ENCODE measurements at places on chromosomes 7 and 10.

GRCh38 chr7:1817061-1817712 lies 147.1 kb downstream of the ELFN1 start:
- DNase-seq = no peak

DNA sequence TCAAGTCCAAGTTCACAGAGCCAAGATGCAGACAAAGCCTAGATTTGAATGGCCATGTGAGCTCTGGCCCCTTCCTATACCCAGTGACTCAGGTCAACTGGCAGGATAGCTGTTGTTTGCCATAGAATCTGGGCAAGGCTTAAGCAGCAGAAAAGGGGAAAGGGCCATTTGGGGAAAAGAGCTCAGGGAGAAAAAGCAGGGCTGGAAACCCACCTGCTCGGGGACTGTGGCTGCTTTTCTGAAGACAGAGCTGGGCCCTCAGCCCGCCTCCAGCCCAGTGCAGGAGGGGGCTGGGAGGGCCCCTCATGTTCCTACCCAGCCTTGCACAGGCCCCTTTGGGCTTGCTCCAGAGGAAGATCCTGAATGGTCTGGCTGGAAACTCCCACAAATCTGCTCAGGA lies 32.6 kb upstream of the HABP2 start:
- no peak for DNase-seq

- no peak for DNase-seq
Observed at GRCh38 chr10:5038101-5038500, 34.4 kb upstream of the AKR1C2 start.

DNA sequence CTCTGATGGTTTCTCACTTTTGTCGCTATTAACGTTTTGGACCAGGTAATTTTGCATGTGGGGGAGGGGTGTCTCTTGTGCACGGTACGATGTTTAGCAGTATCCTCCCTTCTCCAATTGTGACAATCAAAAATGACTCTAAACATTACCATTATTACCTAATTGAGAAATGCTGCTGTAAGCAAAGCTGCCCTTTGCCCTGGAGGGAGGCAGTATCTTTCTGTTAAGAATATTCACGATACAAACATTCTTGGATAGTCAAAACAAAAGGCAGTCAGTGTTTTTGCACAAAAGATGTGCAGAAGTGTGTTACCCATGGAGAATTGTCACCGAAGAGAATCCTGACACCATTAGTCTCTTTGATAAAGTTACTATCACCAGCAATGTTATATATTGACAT lies 9.6 kb downstream of the MALSU1 start:
- no peak for DNase-seq

GRCh38 chr7:30658479-30659074 lies 23.7 kb downstream of the CRHR2 start:
- DNase-seq = no peak

- DNase-seq = no peak
Observed at GRCh38 chr7:129343099-129343700, 91.0 kb upstream of the STRIP2 start.

DNA sequence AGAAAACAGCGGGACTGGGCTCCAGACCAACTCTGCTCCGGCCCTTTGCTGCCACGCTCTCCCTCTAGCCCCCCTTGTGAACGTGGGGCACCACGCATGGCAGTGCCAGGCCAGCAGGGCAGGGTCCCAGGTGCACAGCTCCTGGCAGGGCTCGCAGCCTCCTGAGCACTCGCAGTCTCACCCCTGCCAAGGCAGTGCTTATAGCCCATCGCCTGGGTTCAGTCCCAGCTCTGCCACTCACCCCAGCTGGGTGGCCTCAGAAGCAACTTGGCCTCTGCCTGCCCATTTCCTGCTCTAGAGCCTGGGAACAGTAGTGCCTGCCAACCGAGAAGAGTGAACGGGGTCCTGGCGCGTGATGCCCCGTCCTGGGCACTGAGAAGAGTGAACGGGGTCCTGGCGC lies 36.3 kb downstream of the CFAP46 start:
- DNase-seq = no peak

GRCh38 chr10:114686013-114686412 lies 27.9 kb upstream of the ABLIM1 start:
- no peak for DNase-seq

DNA sequence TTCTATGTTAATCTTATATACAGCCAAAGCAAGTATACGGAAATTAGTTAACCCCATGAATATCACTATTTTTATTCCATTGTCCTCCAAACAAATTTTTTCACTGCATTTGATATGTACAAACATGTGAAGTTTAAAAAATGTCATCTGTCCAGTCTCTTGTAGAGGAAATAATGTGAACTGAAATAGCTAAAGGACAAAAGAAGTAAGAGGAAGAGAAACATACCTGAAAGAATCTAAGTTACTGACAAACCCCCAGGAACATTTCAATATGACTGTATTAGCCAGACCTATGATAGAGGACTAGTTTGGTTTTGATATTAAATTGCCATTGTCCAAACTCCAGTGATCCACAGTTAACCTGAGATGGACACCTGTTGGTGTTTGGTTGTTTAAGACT lies 80.6 kb downstream of the NRCAM start:
- DNase-seq = no peak

DNA sequence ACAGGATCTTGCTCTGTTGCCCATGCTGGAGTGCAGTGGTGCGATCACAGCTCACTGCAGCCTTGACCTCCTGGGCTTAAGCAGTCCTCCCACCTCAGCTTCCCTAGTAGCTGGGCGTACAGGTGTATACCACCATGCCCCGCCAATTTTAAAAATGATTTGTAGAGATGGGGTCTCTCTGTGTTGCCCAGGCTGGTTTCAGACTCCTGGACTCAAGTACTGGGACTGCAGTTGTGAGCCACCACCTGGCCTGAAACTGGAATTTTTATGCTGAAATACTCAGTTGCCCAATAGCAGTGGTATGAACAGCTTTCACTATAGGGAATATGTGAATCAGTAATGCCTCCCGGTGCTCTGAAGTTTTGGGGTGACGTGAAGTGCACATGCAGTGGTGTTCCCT lies 7.6 kb downstream of the ZRANB1 start:
- no peak for DNase-seq

GRCh38 chr10:121956111-121957061 lies 18.6 kb downstream of the NSMCE4A start:
- no peak for DNase-seq

DNA sequence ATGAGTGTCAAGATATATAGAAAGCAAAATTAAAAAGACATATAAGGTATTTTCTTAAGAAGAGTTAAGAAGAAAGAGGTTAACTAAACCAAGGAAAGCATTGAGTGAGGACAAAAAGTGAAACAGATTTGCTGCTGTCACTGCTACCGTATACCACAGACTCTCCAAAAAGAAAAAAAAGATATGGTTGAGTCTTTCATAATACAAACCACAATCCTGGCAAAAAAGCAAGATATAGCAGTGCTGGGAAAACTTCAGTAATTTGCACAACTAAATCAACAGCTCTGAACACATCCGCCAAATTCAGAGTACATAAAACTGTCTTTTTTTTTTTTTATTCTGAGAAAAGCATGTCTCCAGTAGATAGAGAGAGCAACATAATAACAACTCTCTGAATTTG lies 114.7 kb downstream of the ETV1 start:
- no peak for DNase-seq

GRCh38 chr7:114048386-114049235 lies 129.8 kb upstream of the PPP1R3A start:
- DNase-seq = no peak

DNA sequence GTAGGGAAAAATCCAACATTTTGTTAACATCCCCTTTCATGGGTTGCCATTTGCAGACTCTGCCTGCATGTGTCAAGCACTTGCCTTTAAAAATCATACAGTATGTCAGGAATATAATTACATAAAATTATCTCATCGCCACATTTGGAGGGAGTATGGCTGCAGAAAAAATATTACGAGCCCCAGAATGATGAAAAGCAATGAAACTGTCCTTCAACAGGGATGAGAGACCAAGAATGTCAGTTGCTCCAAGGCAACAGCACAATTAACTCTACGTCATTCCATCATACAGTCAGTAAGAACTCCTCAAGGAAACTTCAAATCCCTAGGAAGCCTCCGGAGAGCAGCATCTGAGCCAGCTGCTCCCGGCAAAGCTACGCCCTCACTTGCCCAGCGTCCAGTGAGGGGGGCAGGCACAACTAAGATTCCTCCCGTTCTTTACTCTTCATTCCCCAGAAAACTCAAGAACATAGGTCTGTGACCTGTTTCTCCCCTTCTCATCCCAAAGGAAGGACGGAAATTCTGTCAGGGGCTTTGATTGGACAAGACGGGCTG lies 132.9 kb downstream of the ANLN start:
- no peak for DNase-seq

DNA sequence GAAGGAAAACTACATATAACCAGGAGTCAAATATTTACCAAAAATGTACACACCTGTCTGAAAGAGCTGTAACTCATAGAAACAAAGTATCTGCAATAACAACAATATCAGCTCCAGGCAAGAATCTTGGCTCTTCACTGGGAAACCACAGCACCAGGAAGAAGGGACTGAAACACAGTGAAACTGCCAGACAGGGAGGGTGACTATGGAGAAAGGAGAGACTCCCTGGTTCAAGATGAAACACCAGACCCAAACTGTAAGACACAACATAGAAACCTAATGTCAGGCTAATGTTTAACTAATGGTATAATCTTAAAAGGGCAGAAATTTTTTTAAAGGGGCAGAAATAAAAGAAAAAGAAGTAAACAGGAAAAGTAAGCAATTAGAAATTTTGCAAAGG lies 11.5 kb upstream of the TAS2R39 start:
- DNase-seq = no peak

DNA sequence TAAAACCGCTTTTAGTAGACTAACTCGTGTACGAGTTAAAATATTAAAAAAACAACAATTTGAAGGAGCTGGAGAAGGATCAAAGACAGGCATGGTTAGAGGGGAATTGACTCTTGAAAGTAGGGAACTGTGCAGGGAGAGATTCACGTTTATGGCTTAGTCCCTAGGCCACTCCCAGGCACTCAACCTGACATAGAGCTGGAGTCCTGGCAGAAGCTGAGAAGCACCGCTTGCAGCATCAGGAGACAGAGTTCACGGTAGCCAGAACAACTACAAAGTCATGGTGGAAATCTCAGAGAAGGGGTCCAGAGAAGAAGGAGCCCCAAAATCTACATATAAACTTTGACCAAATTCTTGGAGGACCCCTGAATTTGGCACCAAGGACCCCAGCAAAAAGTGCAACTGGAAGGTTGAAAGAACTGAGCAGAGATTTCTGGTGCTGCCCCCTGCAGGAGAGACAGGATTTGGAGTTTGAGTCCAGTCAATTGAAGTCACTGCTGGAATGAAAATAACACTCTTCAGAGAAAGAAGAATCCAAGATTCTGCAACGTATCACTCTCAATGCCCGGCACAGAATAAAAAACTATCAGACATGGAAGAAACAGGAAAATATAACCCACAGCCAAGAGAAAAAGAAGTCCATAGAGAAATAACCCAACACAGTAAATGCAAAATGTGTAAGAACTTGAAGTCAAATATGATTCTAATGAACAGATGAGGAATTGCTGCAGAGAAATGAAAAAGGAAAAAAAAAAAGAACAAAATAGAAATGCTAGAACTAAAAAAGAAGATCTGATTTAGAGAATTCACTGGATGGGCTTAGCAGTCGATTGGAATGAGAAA lies 493.3 kb upstream of the PODXL start:
- DNase-seq = no peak

DNA sequence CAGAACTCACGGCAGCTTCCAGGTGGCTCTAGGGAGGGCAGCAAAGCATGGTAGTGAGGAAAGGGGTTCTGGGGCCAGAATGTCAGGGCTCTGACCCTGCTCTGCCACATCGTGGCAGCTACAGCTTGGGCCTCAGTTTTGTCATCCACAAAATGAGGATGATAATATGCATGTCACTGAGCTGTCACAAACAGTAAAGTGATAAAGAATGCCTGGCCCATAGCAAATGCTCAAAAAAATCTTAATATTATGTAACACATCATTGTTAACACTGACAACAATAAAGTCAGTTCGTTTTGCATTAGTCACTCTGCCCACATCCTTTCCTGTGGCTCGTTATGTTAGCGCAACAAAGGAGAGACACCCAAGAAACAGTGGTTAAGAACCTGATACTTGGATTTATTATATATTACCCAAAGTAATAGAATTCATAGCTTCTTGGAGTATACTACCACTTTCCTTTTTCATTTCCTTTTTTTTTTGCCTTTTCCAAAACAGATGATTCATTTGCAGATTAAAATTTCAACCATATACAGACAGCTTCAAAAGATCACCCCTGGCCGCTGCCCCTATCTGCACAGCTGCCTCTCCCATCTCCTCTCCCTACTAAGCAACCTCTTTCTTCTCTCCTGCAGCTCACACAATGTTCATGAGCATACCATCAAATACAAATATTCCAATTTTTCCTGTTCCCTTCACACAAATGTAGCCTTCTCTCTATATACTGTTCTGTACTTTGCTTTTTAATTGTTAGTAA lies 45.5 kb upstream of the DDC start:
- no peak for DNase-seq

- DNase-seq = no peak
Observed at GRCh38 chr7:91789558-91789957, 90.9 kb downstream of the MTERF1 start.

DNA sequence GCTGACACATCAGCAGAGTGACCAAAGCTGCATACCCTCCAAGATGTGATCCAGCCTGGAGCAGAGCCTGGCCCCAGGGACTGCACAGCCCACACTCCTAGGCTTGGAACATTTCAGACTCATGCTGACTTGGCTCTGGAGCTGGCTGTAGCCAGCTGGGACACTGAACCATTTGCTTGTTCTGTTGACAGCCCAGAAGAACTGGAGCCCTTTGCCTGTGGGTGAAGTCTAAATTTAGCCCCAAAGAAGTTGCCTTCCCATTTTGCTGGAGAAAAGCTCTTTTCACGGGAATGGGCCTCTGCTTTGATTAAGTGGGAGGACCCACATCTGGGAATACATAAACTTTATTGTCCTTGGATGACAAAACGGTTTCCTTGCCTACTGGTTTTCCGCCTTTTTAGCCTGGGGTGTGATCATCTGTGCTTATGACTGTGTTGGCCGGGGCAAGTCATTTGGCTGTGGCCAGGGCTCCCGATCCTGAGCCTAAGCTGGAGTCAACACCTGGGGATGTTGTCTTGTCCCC lies 186.2 kb upstream of the BMPER start:
- DNase-seq = no peak

- DNase-seq = no peak
Observed at GRCh38 chr10:124552691-124553276, 91.2 kb downstream of the LHPP start.

- DNase-seq = no peak
Observed at GRCh38 chr7:44162179-44162578, 21.0 kb upstream of the MYL7 start.

GRCh38 chr10:5506751-5507648 lies 7.6 kb upstream of the CALML5 start:
- no peak for DNase-seq
